ENCODE measurements at places on chromosomes 12 and 14. TPM values are rescaled to one million over a fixed set of nuclear protein-coding genes. Genes with fewer than 3 reads are reported as not detected.

NDUFA9 gene
- 53.7 TPM for total RNA-seq

PPP1R36 gene
- 2.9 TPM for total RNA-seq

PTPRO gene
- total RNA-seq = 0.24 TPM

LRP1-AS gene
- not detected for total RNA-seq

MGP gene
- total RNA-seq = not detected

SOAT2 gene
- 0.49 TPM for total RNA-seq

BDKRB2 gene
- total RNA-seq = 3.5 TPM

HOXC11 gene
- not detected for total RNA-seq

TAS2R31 gene
- 10.9 TPM for total RNA-seq

PIANP gene
- 2.1 TPM for total RNA-seq

RGS6 gene
- not detected for total RNA-seq

Measured in hair follicle dermal papilla cell (primary cell).